Left colon (tissue), 2 donors: ENCODE measurements at places on chromosomes 1 and 21. TPM values are rescaled to one million over a fixed set of nuclear protein-coding genes. Genes with fewer than 3 reads are reported as not detected.

Gene KCNJ9
- total RNA-seq, result not detected

GRCh38 chr1:62897788-62898187 lies 113.9 kb downstream of the ATG4C start:
- no peak for DNase-seq

DNA sequence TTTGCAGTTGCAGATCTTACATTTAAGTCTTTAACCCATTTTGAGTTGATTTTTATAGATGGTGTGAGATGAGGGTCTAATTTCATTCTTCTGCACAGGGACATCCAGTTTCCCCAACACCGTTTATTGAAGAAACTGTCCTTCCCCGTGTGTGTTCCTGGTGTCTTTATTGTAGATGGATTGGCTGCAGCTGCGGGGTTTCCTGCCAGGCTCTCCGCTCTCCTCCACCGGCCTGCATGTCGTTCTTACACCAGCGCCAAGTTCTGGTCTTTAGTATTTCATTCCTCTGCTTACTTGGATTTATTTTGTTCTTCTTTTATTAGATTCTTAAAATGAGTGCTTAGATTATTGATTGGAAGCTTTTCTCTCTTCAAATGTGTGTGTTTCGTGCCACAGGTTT lies 98.9 kb upstream of the COL6A1 start:
- DNase-seq, result no peak

DNA sequence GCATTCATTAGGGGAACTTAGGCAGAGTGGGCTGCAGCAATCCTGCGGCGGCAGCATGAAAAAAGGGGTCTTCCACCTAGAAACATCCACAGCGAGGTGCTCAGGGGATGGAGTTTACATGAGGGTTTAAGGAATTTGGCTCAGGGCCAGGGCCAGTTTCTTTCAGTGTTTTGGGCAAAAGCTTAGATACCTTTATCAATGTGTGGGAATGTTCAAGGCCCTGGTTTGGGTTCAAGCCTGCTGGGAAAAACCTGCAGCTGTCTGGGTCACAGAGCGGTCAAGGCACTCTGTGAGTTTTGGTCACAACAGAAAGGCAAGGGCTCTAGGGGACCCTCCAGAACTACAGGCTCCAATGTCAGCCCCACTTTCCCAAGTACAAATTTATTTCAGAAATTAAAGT lies 230.3 kb downstream of the DISC1 start:
- DNase-seq, result no peak

Gene RRP15
- 13.4 TPM for total RNA-seq

Gene PADI2
- total RNA-seq, result 278 TPM

Gene C1orf167
- not detected for total RNA-seq

DNA sequence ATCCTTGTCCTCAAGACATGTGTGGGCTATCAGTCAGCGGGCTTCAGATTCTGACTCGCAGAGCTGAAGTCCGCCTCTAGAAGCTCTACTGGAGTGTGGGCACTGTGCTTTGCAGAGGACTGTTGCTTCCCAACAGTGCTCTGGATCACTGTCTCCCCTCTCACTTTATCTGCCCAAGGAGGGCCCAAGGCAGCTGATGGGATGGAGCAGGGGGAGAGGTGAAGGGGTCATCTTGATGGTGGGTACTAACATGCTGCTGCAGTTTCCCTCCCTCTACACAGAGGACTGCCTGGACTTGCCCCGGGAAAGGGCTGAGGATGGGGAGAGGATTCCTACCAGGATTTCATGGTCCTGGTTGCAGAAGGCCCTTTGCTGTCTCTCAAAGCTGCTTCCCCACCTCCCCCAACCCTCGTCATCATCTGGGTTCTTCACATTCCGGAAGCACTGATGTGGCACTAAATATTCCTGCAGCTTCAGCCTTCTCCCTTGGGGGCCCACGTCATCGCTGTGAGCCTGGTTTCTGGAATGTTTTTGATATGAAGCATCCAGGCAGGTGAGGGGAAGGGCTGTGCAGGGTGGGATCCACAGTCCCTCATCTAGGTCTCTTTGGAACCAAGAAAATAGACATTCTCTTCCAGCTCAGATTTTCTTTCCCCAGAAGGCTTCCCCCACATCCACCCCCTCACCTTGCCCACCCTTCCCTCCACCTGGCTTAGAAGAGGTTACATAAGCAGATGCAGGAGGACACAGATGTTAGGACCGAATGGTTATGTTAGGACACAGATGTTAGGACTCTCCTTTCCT lies 23.2 kb downstream of the NUAK2 start:
- no peak for DNase-seq

- DNase-seq, result no peak
Observed at GRCh38 chr1:219325368-219325742, 151.7 kb downstream of the LYPLAL1 start.

DNA sequence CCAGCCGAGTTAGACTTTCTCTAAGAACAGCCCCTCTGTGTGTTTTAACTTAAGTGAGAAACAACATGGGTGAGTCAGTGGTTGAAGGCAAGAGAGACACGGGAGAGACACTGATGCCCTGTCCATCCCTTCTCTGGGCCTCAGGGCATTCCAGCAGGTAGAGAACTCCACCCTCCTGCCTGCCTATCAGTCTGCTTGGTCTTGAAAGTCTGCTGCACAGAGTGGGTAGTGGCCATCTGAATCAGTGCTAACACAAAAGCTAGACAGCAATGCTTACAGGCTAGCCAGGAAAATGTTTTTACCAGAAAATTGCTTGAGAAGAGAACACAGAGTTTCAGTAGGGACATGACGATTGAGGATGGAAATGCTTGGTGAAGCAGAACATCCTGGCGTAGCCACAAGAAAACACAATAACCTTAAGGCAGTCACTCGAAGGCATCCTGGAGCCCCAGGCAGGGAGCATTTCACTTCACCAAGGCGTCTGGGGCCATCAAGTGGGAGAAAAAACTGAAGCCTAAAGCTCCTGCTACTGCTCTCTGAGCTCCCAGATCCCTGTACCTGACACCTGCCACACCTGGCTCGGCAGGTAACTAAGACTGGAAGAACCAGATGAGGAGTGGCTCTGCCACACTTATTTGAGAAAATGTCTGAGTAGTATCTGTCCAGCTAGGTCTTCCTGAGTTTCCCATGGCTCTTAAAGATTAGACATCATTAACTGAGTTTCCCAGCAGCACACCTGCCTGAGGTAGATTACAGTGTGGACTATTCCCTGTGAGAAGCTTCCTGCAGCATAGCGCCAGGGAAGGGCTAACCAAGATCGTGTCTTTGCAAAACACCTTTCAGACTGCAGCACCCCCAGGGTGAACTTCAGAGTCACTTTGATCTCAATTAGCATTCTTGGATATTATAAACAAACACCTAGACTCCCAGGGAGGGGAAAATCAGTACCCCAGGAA lies 18.1 kb upstream of the LBR start:
- DNase-seq, result no peak

DNA sequence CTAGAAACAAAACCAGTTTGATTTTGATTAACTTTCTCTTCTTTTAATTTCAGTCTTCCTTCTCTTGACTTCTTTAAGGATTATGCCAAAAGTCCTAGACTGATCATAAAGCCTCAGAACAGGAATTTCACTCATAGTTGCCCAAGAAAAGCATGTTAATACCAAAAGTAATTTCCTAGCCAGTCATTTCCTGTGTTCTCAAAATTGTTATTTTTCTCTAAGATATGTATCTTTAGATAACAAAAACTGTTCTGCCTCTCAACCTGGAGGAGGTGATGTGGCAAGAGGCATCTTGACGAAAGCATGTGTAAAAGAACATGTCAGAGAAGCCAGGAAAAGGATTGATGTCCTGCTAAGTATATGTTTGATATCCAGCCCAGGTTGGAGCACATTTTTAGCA lies 78.0 kb upstream of the IPO9 start:
- DNase-seq, result no peak

Gene OR2T11
- total RNA-seq, result not detected

GRCh38 chr21:44603911-44604310 lies 3.5 kb downstream of the KRTAP10-7 start:
- DNase-seq, result no peak

GRCh38 chr1:226003502-226004170 lies 4.5 kb upstream of the SDE2 start:
- DNase-seq, result no peak

Gene AMIGO1
- total RNA-seq, result 3.8 TPM

GRCh38 chr1:12230549-12231275 lies 882 bp downstream of the VPS13D start:
- peak; percentile 50 for DNase-seq

GRCh38 chr1:32406629-32407111 lies 12.4 kb upstream of the BSDC1 start:
- DNase-seq, result no peak

DNA sequence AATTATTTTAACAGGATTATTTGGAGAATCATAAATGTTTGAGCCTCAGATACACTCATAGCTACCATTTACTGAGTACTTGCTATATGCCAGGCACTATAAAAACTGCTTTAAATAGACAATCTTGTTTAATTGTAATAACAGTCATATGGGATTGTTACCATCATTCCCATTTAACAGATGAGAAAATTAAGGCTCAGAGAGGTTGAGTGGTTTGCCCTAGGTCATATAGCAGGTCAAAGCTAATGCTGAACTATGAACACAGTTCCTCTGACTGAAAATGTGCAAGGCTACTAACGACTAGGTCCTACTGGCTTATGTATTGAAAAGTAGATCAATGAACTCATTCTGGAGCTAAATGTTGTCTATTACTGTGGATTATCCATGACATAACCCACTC lies 63.4 kb downstream of the DDR2 start:
- DNase-seq, result no peak

GRCh38 chr1:10280439-10281350 lies 70.3 kb downstream of the KIF1B start:
- no peak for DNase-seq

DNA sequence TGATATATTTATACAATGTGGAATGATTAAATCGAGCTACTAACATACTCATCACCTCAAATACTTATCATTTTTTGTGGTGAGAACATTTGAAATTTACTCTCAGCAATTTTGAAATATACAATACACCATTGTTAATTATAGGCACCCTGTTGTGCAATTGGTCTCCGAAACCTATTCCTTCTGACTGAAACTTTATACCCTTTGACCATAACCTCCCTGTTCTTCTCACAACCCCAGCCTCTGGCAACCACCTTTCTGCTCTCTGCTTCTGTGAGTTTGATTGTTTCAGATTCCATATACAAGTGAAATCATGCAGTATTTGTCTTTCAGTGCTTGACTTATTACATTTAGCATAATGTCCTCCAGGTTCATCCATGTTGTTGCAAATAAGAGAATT lies 49.5 kb downstream of the SETD4 start:
- DNase-seq, result no peak

Gene THEM5
- not detected for total RNA-seq

Gene OVAAL
- total RNA-seq, result not detected

DNA sequence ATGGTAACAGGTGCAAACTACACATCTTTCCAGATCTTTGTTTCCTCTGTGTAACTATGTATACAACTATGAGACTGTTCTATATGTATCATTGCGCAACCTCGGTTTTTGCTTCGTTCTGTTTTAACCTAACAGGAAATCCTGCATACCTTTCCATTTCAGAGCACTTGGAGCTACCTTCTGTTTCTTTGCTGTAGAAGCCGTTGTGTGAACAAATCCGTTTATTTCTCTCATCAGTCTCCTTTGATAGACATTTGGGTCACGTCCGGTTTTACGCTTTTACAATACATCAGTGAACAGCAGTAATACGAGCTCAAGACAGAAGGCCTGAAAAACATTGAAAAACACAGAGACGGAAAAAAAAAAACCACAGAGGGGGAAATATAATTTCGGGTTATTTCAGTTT lies 10.5 kb downstream of the ATP5IF1 start:
- DNase-seq, result no peak

Gene TCHHL1
- not detected for total RNA-seq

DNA sequence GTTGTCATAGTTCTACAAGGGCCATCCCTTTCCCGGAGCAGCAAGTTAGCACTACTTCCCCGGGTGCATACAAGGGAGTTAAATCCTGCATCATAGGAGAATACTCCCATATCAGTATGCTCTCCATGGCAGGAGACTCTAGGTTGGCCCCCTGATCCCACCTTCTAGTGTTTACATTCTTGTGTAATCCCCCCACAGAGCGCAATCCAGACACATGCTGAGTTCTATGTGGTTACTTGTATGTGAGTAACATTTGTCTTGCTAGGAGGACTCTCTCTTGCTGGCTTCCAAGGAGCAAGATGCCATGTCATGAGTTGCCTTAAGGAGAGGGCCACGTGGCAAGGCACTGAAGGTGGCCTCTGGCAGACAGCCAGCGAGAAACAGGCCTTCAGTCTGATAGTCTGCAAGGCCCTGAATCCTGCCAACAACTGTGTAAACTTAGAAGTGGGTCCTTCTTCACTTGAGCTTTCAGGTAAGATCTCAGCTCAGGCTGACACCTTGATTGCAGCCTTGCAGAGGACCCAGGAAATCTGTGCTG lies 155.3 kb downstream of the CDC7 start:
- DNase-seq, result no peak

- DNase-seq, result no peak
Observed at GRCh38 chr21:46082963-46083790, 14.7 kb upstream of the COL6A2 start.

Gene APCS
- total RNA-seq, result not detected

Gene FBXO2
- 0.55 TPM for total RNA-seq

DNA sequence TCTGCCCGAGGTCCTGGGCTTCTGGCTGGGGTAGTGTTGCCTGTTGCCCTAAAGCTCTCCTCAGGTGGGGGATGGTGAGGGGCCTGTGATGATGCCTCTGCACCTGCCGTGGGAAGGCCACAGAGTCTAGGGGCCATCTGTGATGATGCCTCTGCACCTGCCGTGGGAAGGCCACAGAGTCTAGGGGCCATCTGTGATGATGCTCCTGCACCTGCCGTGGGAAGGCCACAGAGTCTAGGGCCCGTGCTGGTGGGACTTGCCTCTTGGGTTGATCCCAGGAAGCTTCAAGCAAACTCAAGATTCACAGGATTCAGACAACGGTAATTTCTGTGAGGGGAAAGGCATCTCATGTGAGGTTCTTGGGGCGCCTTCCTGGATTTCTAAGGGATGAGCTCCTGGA lies 17.3 kb downstream of the SPSB1 start:
- DNase-seq, result no peak

GRCh38 chr21:36532769-36533467 lies 53.0 kb upstream of the CLDN14 start:
- no peak for DNase-seq

Gene DNALI1
- 3.7 TPM for total RNA-seq

Gene CYP2J2
- 31.1 TPM for total RNA-seq

GRCh38 chr1:221832151-221832550 lies 90.3 kb upstream of the DUSP10 start:
- DNase-seq, result no peak

- no peak for DNase-seq
Observed at GRCh38 chr1:178684542-178685000, 40.5 kb upstream of the RALGPS2 start.

Gene FCRL5
- 2.2 TPM for total RNA-seq

DNA sequence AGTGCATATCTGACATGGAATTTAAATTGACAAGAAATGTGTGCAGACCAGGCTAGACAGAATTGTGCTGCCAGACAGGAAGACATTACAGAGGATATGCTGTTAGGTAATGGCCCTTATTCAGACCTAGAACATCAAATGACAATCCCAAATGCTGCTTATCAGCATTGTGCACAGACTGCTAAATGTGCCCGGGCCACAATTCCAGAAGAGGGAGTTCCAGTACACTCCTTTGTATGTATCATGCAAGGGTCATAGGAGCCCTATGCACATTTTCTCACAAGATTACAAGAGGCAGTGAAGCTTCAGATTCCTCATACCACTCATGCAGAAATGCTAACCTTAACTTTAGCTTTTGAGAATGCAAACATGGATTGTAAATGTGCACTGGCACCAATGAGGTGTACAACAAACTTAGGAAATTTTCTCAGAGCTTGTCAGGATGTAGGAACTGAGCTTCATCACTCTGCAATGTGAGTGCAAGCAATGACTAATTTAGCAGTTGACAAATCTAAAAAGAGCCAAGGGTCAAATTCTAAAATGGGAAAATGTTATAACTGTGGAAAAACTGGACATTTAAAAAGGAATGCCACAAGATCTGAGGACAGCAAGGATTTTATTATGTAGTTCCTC lies 273.5 kb downstream of the COL11A1 start:
- no peak for DNase-seq
